ENCODE measurements at places on chromosomes 16 and 17.

GRCh38 chr16:88379694-88380040, 3.1 kb upstream of the ZNF469 start:
- no peak for DNase-seq

GRCh38 chr17:77438241-77439188, 297.7 kb downstream of the SEC14L1 start:
- no peak for DNase-seq

GRCh38 chr16:53511403-53512280, 8.6 kb upstream of the AKTIP start:
- DNase-seq, result no peak

GRCh38 chr16:88489163-88489741, 36.2 kb downstream of the ZFPM1 start:
- no peak for DNase-seq

DNA sequence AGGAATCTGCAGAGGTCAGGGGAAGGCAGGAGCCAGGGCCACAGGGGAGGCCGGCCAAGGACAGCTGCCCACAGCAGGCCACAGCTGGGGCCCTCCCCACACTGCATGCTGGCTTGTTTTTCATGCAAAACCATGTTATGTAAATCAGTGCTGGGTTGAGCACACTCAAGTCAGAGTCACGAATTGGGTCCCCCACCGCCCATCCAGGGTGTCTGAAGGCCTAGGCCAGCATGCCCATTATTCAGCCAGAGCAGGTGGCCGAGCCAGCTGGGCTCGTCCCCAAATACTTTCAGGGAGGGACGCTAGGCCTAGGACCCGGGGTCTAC, 51.2 kb upstream of the TOB1 start:
- no peak for DNase-seq

- DNase-seq, result no peak
Observed at GRCh38 chr17:65093930-65094329, 37.4 kb upstream of the GNA13 start.

- DNase-seq, result no peak
Observed at GRCh38 chr17:82018152-82018988, 4.3 kb downstream of the CENPX start.

All from naive B cell (primary cell).